ENCODE measurements at places on chromosomes 7 and 10.
A peak's percentile ranks its signal among the peaks of the same experiment; 100 is the strongest.

GRCh38 chr7:36712015-36712414, 12.3 kb downstream of the AOAH start:
- no peak for DNase-seq

GRCh38 chr7:12839508-12840153, 152.2 kb downstream of the ARL4A start:
- no peak for DNase-seq

- no peak for DNase-seq
These were observed 37.0 kb upstream of the ATRNL1 start for GRCh38 chr10:115056186-115056585.

- no peak for DNase-seq
These were observed 105.5 kb downstream of the TRIM24 start for GRCh38 chr7:138565451-138566114.

GRCh38 chr7:23205577-23205908, 23.7 kb downstream of the NUP42 start:
- DNase-seq, result no peak

GRCh38 chr7:74398426-74398825, 55.3 kb upstream of the GTF2IRD1 start:
- no peak for DNase-seq

DNA sequence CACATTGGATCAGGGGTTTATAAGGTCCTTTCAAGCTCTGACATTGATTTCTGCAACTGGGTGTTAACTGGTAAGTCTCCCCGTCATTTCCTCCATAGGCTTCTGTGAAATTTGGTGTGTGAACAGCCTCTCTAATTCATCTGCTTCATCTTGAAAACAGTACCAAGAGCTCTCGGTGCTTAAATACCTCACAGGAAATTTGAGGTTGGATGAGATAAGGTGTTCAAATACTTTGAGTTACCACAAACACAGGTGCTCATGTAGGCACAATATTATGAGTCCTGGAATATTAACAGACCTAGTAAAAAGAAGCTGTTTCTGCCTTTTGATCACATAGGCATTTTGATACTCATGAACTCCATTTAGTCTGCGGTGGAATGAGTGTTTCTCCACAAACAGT, 85.2 kb downstream of the RTKN2 start:
- peak; percentile 5 for DNase-seq

GRCh38 chr7:1060315-1061072, 16.1 kb downstream of the GPR146 start:
- no peak for DNase-seq

DNA sequence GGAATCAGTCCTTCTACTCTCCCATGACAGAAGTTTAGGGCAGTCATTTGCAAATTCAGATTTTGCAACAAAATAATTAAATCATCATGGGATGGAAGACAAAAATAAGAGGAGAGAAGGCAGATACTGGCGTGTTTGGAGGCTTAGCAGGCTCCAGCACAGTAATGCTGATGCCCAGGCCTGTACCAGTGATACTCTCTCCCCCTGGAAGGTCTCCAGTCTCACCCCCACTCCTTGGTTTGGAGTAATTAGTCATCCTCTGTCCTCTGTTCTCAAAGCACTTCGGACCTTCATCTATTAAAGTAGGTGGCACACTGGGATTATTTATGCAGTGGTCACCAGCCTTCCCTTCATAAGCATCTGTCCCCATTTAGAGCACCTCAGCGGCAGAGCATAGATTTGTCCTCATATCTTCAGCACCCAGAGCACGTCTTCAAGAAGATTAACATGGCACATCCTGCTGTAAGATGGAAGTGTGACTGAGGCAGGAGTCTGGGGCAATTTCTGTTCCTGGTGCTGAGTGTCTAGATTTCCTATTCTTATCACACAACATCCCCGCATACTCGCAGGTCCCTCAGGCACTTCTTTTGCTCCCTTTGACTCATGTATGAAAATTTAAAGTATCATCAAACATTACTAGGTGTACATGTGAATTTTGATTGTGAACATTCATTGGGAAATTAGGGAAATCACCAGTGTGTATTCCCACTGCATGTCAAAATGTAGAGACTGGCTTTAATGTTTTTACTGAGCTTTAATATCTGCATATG, 31.3 kb upstream of the TRIL start:
- DNase-seq, result no peak

- no peak for DNase-seq
These were observed 513.9 kb upstream of the GALNT17 start for GRCh38 chr7:70618020-70618551.

- no peak for DNase-seq
These were observed 24.5 kb downstream of the GPR22 start for GRCh38 chr7:107494315-107494751.

DNA sequence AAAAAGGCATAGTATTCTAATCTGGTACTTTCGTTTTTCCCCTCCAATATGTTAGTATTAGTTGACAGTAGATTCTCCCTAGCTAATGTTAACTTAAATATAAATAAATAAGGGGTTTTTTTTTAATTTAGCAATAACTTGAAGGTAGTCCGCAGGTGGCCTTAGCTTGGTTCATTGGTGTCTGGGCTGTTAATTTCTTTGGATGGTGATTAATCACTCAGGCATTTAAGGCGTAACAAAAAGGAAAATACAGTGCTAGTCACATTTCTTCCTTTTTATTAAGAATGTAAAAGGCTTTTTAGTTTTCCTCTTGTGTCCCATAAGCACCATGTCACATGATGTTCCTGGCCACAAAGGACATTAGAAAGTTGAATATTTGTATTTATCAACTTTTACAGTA, 161.0 kb upstream of the POT1 start:
- no peak for DNase-seq

- DNase-seq, result no peak
These were observed 60.5 kb upstream of the AGBL3 start for GRCh38 chr7:134925766-134926165.

DNA sequence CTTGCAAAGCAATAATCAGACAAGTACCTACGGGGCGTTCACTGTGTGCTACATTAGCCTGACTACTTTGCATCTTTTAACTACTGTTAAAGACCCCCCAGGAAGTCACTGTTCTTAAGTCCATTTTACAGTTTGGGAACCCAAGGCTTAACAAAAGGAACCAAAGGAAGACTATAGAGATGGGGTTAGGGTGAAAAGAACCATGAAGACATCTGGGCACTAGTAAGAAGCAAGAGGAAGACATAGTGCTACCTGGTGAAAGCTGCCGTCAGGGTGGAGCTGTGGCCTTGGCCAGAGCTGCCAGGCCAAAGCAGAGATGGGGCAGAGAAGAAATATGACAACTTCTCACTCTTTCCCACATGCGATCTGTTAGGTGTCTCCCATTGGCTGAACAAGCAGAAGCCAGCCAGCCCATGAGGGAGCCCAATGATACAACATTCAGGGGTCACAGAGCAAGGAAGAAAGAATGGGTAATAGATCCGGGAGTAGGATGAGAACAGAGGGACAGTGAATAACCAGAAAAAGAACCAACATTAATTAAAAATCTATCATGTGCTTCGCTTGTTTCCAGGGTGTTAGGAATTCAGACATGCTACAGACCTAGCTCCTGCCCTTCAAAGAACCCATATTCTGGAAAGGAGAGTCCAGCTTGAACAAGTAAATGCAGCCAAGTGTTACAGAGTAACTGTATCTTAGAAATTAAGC, 85.4 kb downstream of the ARID5B start:
- no peak for DNase-seq

DNA sequence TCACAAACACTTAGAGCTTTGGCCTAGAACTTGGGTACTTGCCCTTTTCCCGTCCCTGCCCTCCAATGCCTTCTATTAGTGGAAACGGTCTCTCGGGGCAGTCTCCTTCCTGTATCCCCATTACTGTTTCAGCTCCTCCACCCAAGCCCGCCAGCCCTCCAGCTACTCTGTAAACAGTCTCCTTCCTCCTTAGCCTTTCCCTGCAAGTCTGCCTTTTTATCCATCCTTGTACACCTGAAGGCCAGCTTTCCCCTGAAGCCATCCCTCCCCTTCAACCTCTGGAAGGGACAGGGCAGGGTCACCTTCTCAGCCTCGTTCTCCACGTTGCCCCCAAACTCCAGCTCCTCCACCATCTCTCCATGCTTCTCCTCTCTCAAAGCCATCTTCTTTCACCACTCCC, 108.1 kb upstream of the ZNF746 start:
- DNase-seq, result no peak

DNA sequence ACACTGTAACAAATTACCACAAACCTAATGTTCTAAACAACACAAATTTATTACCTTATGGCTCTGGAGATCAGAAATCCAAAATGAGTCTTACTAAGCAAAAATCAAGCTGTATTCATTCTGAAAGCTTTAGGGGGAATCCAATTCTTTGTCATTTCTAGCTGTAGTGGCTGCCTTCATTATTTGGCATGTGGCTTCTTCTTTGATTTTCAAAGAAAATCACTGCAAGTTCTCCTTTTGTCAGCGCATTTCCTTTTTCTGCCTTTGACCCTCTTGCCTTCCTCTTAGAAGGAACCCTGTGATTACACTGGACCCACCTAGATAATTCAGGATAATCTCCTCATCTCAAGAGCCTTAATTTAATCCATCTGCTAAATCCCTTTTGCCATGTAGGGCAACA, 36.9 kb downstream of the ZPBP start:
- DNase-seq, result no peak

DNA sequence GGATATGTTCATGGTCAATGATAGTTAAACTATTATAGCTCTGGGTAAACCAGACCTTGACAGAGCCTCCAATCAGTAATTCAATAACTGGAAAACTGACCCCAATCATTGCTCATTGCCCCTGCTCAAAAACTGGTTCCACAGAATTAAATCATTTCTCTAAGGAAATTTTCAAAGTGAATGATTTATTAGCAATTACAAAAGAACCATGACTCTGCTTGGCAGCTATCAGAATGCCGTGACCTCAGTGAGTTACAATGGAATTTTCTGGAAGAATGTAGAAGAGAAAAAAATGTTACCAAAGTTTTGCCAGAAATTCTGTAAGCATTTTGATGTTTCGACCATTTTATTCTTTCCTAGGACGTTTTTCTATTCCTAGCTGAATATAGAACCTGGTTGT, 106.8 kb upstream of the APBB1IP start:
- no peak for DNase-seq

DNA sequence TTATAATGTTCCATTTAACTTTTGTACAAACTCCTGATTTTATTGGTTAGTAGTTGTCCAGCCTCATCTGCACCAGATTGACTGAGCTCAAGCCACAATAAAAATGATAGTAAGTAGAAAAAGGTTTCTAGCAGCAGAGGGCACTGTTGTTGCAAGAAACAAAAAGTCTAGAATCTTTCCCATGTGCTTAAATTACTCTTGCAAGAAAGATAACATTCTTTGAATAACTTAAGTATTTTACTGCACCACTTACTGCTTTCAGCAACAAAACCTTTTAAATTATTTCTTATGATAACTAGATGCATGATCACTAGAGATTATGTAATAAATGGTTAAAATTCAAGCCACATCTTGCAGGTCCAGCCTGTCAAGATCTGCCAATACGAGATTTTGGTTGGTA, 27.0 kb downstream of the LMOD2 start:
- no peak for DNase-seq

GRCh38 chr10:33252324-33252723, 82.1 kb downstream of the NRP1 start:
- DNase-seq, result no peak

DNA sequence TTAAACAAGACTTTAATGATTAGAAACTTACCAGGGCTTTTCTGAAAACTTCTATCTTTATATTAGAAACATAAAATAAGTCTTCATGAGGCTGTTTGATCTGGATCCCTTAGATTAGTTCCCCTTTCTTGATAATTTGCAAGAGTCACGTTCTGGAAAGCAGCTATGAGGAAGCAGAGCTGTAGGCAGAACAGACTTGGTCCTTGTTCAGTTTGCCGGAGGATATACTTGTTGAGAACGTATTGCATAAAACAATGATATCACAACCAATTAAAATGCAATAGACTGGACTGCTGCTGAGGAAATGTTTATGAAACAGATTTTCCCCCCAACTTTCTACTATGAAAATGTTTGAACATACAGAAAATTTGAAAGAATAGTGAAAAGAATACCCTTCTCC, 2.8 kb downstream of the SAMD9L start:
- no peak for DNase-seq

- no peak for DNase-seq
These were observed 336.8 kb downstream of the WDR11 start for GRCh38 chr10:121188005-121188404.

DNA sequence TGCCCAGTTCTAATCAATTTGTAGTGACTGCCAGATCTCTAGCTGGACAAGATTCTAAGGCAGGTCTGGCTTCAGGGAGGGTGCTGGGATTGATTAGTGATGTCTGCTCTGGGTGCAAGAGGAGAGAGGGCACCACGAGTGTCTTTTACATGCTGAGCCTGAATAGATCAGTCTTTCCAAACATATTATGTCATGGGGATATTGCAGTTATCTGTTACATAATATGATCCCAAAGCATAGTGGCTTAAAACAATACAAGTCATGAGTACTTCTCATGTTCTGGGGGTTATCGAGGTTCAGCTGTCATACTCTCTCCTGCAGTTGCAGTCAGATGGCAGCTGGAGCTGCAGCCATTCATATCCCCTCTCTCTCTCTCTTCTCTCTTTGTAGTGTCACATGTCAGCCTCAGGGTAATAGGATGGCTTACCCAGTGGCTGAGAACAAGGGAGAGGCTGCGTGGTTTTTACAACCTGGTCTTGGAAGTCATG, 26.0 kb downstream of the SLC29A3 start:
- DNase-seq, result no peak

DNA sequence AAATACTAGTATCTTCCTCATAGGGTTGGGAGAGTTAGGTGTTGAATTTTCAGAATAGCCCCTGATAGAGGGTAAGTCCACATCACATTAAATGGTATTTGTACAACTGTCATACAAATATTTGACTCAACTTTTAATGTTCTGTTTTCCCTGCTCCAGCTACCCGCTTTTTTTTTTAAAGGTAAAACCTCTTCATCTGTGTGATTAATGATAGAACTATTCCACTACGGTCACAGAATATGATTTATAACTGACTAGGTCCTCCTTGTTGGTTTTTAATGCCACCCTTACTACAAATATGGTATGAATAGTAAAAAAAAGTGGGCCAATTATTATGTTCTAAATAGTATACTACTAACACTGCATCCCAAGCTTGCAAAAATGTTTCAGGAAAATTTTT, 15.6 kb upstream of the NRP1 start:
- DNase-seq, result no peak

DNA sequence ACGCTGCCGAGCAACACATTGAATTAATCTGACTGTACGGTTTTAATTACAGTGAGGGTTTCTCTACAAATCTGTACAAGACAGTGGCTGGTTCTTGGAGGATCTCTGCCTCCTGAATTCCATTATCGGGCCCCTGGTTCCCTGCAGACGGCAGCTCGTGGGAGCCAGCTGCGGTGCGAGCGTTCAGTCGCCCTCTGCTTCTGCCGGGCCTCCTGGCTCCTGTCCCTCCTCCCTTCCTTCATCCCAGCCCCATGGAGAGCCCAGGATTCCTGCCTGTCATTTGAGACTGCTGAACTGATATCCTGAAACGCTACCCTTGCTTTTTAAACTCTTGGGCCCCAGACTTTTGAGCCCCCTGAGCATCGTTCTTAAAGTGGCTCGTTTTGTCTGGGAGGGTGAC, 6.6 kb upstream of the DLX6 start:
- DNase-seq, result no peak

- DNase-seq, result no peak
These were observed 49.6 kb upstream of the COBL start for GRCh38 chr7:51366172-51366728.

GRCh38 chr7:151400626-151401315, 9.1 kb downstream of the WDR86 start:
- no peak for DNase-seq
